Activated CD4-positive, alpha-beta T cell treated with anti-CD3 and anti-CD28 coated beads, Interleukin-2, amount 10 ng/mL, durations not matched to agents 24 days and 14 days (primary cell): ENCODE measurements at places on chromosomes 11 and 22. TPM values are rescaled to one million over a fixed set of nuclear protein-coding genes. Genes with fewer than 3 reads are reported as not detected.

DNA sequence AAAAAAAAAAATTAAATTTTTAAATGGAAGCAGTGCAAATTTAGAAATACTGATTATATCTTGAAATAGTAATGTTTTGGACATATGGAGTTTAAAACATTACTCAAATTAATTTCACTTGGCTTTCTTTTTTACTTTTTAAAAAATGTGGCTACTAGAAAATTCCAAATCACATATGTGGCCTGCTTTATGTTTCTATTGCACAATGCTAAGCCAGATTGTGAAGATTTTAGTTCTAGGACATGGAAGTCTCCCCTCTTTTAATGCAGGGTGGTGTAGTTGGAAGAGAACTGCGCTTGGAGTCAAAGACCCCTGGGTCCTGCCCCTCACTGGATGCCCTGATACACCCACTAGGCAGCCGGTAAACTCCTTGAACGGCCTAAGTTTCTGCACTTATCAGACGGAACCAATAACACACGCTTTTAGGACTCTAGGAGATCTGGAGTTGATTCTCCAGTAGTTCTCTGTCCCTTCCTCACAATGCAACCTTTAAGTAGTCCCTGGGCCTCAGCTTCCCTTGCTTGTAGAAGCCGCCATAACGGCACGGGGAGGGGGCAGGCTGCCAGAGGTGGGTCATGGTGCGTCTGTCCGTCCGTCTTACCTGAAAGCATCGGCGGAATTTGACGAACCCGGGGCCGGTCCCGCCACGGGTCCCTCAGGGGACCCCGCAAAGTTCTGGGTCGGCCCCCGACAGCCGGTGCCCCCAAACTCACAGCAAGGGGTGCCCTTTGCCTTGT is 505 bp downstream of the FAM227A start:
- DNase-seq = no peak

DNA sequence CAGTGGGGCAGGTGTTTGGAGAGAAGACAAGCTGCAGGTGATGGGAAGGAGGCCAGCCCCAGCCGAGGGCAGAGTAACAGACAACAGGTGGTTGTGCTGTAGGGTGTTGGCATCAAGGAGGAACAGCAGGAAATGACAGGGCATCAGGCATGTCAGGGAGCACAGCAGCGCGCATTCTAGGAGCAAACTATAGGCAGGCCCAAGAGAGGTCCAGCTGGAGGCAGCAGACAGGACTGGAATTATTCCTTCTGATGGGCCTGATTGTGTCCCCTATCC is 13.6 kb downstream of the ADM start:
- DNase-seq = no peak

DNA sequence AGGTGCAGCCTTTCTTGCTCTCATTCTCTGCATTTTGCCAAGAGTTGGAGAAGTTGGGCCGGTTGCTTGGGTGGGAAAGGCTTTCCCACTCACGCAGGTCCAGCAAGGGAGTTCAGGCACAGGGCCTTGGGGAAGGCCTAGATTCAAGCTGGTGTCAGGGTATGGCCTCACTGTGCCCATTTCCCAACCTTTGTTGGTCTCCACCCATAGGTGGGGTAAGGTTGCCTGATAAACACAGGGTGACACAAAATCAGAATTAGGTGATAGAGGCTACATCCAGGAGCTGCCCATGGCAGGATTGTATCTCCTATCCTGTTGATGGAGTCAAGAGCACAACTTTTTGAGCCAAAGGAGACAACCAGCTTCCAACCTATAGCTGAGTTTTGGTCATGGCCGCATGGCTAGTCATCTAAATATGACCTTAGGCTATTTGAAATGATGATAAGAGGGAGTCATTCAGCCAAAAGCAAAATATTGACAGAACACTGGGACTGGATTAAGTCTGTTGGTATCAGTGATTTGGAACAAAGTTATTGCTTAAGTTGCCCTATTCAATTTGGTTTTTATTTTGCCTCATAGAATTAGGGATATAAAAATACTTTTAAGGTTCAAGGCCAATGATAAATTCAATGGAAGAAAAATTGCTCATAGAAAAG is 20.9 kb downstream of the CAT start:
- DNase-seq = no peak

DNA sequence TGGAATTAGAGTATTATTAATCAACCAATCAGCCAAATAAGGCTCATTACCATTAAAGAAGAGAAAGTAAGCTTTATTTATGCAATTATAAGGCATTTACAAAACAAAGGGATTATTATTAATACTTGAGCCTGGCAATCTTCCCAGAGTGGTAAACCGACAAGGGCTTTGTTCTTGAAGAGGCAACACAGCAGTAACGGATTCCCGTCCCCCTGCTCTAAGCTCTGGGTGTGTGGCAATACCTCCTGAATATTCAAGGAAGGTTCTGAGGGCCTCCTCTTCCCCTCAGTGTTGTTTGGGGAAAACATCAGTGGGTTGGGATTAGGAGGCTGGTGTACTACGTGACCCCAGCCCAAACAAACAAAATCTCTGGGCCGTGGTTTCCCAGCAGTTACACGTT is 176.5 kb downstream of the TENM4 start:
- DNase-seq = no peak

- no peak for DNase-seq
Measured at GRCh38 chr11:127640561-127641451, 640.2 kb upstream of the KIRREL3 start.

- no peak for DNase-seq
Measured at GRCh38 chr22:46457502-46458488, 79.6 kb downstream of the CELSR1 start.

DNA sequence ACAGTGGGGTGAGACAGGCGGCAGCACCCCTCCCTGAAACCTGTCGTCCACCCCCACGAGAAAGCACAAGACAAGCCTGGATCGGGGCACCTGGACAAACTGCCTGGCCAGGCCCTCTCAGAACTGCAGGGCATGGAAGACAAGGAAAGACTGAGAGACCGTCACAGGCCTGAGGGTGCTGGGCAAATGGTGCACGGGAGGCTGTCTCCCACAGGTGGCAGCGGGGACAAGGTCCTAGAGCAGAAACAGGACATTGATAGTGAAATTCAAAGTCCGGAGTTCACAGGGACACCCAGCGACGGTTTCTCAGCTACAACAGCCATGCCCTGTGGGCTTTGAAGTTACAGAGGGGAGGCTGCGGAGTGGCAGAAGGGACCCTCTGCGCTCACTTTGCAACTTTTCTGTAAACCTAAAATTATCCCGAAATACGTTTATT is 20.6 kb downstream of the DRD4 start:
- no peak for DNase-seq

DNA sequence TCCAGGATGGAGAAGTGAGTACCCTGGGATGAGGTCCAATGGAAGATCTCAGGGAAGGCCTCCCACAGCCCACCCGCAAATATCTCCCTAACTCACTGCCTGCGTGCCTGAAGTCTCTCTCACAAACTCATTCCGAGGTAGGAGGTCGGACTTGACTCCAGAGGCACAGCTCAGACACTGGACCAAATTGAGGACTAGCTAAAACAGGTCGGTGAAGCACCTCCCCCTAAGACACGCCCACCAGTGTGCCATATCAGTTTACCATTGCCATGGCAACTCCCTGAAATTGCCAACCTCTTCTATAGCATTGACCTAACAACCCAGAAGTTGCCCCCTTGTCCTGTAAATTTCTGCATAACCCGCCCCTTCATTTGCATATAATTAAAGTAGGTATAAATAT is 17.5 kb downstream of the RPL3 start:
- DNase-seq = no peak

- DNase-seq = no peak
Measured at GRCh38 chr11:72779495-72780128, 14.2 kb downstream of the STARD10 start.

DNA sequence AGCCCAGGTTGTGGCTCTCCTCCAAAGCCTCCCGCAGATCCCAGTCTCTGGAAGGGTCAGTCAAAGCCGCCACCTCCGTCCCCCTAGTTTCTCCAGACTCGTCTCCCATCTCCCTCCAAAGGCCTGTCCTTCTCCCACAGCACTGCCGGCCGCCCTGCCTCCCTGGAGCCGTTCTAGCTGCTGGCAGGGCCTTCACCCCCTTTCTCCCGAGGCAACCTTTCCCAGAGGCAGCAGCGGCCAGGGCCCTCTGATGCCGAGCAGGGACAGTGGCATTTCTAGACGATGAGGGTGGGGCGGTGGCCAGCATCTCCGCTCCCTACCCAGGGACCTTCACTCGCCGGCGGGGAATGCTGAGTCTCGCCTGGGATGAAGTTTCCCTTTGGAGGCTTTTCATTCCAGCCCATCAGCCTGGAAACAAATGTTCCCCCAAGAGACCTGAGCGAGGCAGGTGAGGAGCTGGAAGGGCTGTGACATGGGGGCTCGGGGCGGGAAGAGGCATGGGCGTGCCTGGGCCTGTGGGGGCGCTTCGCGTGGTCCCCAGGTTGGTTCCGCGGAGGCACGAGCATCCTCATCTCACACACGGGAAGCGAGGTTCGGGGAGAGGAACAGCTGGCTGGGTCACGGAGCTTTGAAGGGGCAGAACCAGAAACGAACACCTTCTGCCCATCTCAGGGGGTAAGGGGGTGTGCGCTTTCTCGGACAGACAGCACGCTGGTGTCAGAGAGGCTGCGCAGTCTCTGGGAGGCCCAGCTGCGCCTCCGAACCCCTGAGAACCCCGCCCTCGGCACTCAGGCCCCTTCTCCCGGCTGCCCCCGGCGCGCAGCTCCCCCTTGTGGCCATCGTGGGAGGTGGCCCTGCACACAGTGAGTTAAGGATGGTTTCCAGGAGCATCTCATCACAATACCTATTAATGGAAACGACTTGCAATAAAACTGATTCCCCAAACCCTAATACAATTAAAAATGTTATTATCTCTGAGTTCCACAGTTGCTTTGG is 18.1 kb upstream of the KLHL35 start:
- peak; percentile 82 for DNase-seq

GRCh38 chr11:14029971-14030920 is 67.7 kb downstream of the SPON1 start:
- DNase-seq = no peak

DNA sequence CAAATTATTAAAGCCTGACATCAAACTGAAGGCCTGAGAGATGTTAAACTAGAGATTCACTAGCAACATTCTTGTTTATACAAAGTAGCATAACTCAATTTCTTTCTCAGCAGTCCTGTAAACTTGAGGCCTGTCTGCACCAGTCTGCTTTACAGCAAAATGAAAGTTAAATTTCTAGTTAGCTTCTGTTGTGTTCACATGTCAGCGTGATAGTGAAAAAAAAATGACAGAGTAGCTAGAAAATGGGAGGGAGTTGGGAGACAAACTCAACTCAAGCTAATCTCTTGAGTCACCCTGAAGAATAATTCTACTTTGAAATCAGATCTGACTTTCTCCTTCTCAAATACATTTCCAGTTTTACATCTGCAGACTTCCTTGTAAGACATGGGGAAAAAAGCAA is 6.5 kb downstream of the RBFOX2 start:
- no peak for DNase-seq

- DNase-seq = no peak
Measured at GRCh38 chr22:17260950-17261349, 41.7 kb upstream of the ADA2 start.

GRCh38 chr22:50505776-50506610 is 1.5 kb downstream of the LMF2 start:
- no peak for DNase-seq

- DNase-seq = no peak
Measured at GRCh38 chr11:130631119-130631518, 182.7 kb downstream of the ADAMTS15 start.

GRCh38 chr11:59894616-59895015 is 16.0 kb downstream of the OOSP3 start:
- DNase-seq = no peak

GRCh38 chr11:121257289-121257688 is 35.3 kb upstream of the SC5D start:
- no peak for DNase-seq

DNA sequence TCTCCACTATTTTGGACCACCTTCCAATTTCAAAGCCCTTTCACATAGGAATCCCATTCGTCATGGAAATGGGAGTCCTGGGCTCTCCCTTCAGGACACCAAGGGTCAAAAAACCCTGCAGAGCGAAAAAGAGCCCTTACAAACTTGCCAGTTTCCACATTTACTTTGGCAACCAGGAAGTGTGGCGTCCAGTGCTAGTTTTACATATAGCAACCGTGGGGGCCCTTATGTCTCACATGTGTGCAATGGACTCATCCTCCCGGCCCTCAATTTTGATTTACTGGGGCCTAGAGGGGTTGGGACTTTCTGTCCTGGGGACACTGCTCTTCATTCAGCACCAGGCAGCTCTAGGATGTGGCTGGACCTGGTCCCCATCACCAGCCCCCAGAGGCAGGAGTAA is 33.7 kb downstream of the DAGLA start:
- no peak for DNase-seq

- no peak for DNase-seq
Measured at GRCh38 chr22:38072322-38073149, 11.4 kb downstream of the SLC16A8 start.

GRCh38 chr11:85348945-85349344 is 278.2 kb downstream of the DLG2 start:
- DNase-seq = no peak

DNA sequence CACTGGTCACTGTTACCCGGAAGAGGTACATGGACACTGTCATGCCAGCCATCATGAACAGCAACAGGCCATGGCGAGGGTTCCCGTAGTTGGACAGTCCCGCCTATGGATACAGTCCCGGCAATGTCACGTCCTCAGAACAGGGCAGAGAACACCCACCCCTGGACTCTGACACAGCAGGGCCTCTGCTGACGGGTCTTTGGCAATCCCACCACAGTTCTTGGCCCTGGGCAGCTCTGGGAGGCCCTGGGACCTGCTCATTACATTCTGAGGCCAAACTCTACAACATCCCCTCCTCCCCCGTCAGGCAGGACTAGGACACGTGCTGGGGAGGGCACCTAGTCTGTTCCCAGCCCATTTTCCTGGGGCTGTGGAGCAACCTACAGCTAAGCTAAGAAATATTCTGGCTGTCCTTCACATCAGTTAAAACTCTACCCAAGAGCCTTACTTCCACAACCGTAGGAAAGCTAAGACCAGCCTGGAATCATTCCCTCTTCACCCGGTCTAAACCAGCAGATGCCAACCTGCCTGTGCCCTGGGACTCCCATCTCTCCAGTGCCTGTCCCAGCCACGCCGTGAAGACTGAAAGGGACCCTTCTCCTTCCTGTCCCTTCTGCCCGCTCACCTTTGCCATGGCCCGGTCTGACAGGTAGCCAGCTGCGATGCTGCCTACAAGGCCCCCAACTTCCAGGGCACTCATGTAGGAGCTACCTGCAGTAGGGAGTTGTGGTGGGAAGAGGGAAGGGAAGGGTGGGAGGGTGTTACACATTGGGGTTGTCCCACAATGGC is 4.5 kb downstream of the SLC37A4 start:
- DNase-seq = no peak

Gene ZDHHC5
- total RNA-seq = 78.4 and 80.9 TPM in 2 replicates

Gene IRAG1
- not detected in 2 replicates for total RNA-seq

Gene MPZL2
- 18.5 and 19.3 TPM in 2 replicates for total RNA-seq

Gene FGF4
- not detected in 2 replicates for total RNA-seq

Gene FERMT3
- total RNA-seq = 200 and 213 TPM in 2 replicates

Gene FREY1
- 1.8 and 2.0 TPM in 2 replicates for total RNA-seq
